Kidney (tissue), 22 donors: ENCODE measurements at places on chromosomes 7 and 10. TPM values are rescaled to one million over a fixed set of nuclear protein-coding genes. Genes with fewer than 3 reads are reported as not detected.

The GSTO1 gene
- 83.7 TPM for total RNA-seq

The VIPR2 gene
- 0.91 TPM for total RNA-seq

The PALD1 gene
- total RNA-seq = 14.4 TPM

The ATOH7 gene
- total RNA-seq = 0.16 TPM

The PNLIPRP1 gene
- not detected for total RNA-seq

The SLC29A4 gene
- total RNA-seq = 3.4 TPM

The SPDYE11 gene
- total RNA-seq = not detected

The PARD3 gene
- 47.5 TPM for total RNA-seq

The SDK1 gene
- 38.3 TPM for total RNA-seq

The PTF1A gene
- not detected for total RNA-seq

The EPO gene
- not detected for total RNA-seq

The PRLHR gene
- total RNA-seq = not detected

The SYT15B gene
- 5.7 TPM for total RNA-seq

The RBM20 gene
- 2.1 TPM for total RNA-seq

The HKDC1 gene
- 27.4 TPM for total RNA-seq

The MINDY4 gene
- 15.3 TPM for total RNA-seq

The KIAA1217 gene
- total RNA-seq = 63.8 TPM

The VWA2 gene
- total RNA-seq = 6.5 TPM

The GTF2IRD1 gene
- total RNA-seq = 35.8 TPM

The EBLN1 gene
- not detected for total RNA-seq

The LRRD1 gene
- 0.25 TPM for total RNA-seq

The PLA2G12B gene
- 0.66 TPM for total RNA-seq

The NRCAM gene
- 20.6 TPM for total RNA-seq

The LBX1 gene
- not detected for total RNA-seq

The ELMO1 gene
- 35.4 TPM for total RNA-seq

The PSD gene
- total RNA-seq = 2.2 TPM

The ZNF804B gene
- total RNA-seq = 0.19 TPM

The PDE1C gene
- 5.5 TPM for total RNA-seq

The ANKRD61 gene
- 0.19 TPM for total RNA-seq

The TAX1BP1 gene
- 113 TPM for total RNA-seq

The FANK1 gene
- total RNA-seq = 13.4 TPM

The ADAM8 gene
- total RNA-seq = 16.6 TPM

The ECD gene
- total RNA-seq = 27.5 TPM

The NUPR2 gene
- 10.3 TPM for total RNA-seq

The EPHB4 gene
- 65.5 TPM for total RNA-seq

The TDRD1 gene
- 0.88 TPM for total RNA-seq

The LIPN gene
- total RNA-seq = 0.41 TPM

The SEPHS1 gene
- total RNA-seq = 53.5 TPM

The PRF1 gene
- 8.8 TPM for total RNA-seq
